ENCODE measurements at places on chromosomes 2 and 18. TPM values are rescaled to one million over a fixed set of nuclear protein-coding genes. Genes with fewer than 3 reads are reported as not detected.

GRCh38 chr2:14982790-14983189 lies 350.3 kb downstream of the LRATD1 start:
- no peak for DNase-seq
- H3K4me3 ChIP-seq: no peak overlapping the region
- H3K27me3 ChIP-seq: peaks cover 20% of the 10 kb centered on the region

- H3K4me1 ChIP-seq: no peaks in the 10 kb centered on the region
- no peak overlapping the region for H3K27ac ChIP-seq
- no peak for DNase-seq
Observed at GRCh38 chr2:26461601-26462023, 16.3 kb downstream of the OTOF start.

DNA sequence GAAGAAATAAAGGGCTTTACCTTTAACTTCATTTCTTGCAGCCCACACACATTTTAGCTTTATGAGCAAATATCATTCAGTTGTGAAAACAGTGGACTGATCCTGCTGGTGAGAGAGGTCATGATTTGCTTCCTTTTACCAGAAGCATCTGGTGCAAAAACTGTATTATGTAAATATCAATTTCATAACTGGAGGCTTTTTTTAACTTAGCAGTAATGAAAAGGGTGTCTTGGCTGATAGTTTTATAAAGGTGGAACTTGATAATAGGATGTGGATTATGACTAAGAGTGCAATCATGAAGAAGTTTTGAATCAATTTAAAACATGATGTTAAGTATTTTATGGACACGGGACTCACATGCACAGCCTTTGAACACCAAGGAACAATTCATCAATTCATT lies 304.4 kb downstream of the GULP1 start:
- H3K36me3 ChIP-seq: no peaks in the 10 kb centered on the region
- DNase-seq: no peak
- no peaks in the 10 kb centered on the region for H3K27me3 ChIP-seq
- H3K27ac ChIP-seq: no peak overlapping the region
- H3K4me1 ChIP-seq: no peaks in the 10 kb centered on the region
- no peak overlapping the region for H3K4me3 ChIP-seq

DNA sequence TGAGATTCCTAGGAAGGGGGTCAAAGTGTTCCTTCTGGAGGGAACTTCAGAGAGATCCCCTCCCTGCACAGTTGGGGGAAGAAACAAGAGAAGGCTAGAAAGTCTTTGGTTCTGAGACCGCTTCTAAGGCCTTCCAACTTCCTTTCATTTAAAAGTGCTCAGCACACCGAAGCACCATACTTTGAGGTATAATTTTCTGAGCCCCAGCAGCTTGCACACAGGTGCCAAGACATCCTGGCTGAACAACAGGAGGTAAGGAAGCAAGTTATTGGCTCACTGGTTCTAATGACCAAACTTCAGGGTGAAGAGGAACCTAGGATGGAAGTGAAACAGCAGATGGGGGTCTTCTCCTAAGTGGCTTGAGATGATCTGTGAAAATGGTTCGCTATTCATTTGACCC lies 19.2 kb downstream of the TMEM177 start:
- no peak overlapping the region for H3K4me3 ChIP-seq
- H3K27ac ChIP-seq: no peak overlapping the region

POMC gene
- 6.9 TPM for total RNA-seq

STAT4 gene
- 47.9 TPM for total RNA-seq

NCKAP5 gene
- not detected for total RNA-seq

AKAIN1 gene
- not detected for total RNA-seq

POU3F3 gene
- not detected for total RNA-seq

GIGYF2 gene
- total RNA-seq: 72.0 TPM

PNPT1 gene
- total RNA-seq: 77.9 TPM

Data from activated CD4-positive, alpha-beta T cell treated with anti-CD3 and anti-CD28 coated beads, Interleukin-2, amount 10 ng/mL, durations not matched to agents 24 days and 14 days (primary cell).